HFFc6 (cell line): ENCODE measurements at places on chromosomes 4 and X.

DNA sequence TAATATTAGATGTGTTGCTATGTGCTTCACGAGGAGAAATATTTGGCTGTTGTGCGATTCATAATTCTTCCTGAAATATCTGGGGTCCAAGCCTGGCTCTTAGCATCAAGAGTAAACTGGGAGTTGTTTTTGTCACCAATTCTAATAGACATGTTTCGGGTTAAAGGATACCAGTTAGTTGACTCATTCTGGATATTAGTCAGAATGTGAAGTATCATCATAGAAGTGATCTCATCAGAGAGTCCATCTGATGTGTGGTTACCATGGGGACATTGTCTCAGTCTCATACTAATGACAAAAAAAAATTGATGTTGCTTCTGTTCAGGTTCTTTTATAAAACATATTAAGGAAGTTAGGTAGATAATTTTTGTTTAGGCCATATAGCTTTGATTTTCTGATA lies 57.2 kb upstream of the MTMR1 start:
- peak; percentile 82 for DNase-seq
- no peak overlapping the region for H3K4me3 ChIP-seq
- peaks cover 10% of the 10 kb centered on the region; the same call in 1 of the 2 replicates for H3K36me3 ChIP-seq
- H3K4me1 ChIP-seq: peaks cover 11% of the 10 kb centered on the region

GRCh38 chr4:7798178-7798995 lies 141.3 kb downstream of the AFAP1 start:
- peaks cover 21% of the 10 kb centered on the region for H3K4me1 ChIP-seq
- H3K27ac ChIP-seq: peak overlapping the region; percentile 46
- H3K36me3 ChIP-seq: peaks cover 52% of the 10 kb centered on the region
- H3K4me3 ChIP-seq: no peak overlapping the region; the same call in 1 of the 2 replicates

DNA sequence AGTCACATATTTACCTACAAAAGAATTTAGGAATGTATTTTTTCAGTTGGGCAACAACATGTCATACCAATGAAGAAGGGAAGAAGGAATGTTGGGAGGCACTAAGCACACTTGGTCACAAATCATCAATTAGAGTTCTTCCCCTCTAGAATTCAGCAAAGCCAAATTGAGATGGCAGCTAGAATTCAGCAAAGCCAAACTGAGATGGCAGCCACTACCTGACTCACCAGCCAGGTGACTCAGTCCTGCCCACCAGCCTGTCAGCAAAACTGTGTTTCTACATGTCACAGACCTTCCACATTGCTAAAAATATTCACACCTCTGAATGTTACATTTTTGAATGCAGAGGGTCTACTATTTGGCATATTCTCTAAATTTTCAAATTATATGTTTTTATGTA lies 63.2 kb upstream of the NOCT start:
- no peak for DNase-seq
- H3K4me3 ChIP-seq: no peak overlapping the region
- peaks cover 10% of the 10 kb centered on the region for H3K4me1 ChIP-seq
- H3K27ac ChIP-seq: no peak overlapping the region
- H3K36me3 ChIP-seq: no peaks in the 10 kb centered on the region

DNA sequence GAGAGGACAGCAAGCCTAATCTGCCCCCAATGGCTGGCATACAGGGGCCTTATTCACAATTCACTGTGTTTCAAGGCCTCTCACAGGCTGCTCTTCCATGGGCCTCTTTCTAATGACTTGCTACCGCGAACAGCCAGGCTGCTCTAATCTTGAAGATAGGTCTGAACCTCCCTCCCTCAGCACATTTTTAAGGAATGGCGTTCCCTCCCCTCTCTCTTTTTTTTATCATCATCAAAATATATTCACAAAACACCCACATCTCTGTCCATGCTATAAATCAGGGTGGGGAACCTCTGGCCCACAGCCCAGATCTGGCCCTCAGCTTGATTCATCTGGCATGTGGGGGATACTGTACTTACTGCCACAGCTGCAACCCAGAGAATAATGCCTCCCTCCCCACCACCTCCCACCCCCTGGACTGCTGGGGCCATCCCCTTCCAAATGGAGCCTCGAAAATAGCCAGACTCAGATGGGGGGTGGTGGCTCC lies 76.2 kb upstream of the PLAC1 start:
- H3K4me3 ChIP-seq: no peak overlapping the region
- H3K27ac ChIP-seq: peak overlapping the region; percentile 52
- H3K36me3 ChIP-seq: no peaks in the 10 kb centered on the region
- no peak for DNase-seq
- H3K27me3 ChIP-seq: no peaks in the 10 kb centered on the region

GRCh38 chr4:140158365-140159030 lies 4.5 kb upstream of the MAML3 start:
- H3K36me3 ChIP-seq: no peaks in the 10 kb centered on the region
- H3K27me3 ChIP-seq: no peaks in the 10 kb centered on the region
- no peak for DNase-seq
- peaks cover 20% of the 10 kb centered on the region for H3K4me1 ChIP-seq

DNA sequence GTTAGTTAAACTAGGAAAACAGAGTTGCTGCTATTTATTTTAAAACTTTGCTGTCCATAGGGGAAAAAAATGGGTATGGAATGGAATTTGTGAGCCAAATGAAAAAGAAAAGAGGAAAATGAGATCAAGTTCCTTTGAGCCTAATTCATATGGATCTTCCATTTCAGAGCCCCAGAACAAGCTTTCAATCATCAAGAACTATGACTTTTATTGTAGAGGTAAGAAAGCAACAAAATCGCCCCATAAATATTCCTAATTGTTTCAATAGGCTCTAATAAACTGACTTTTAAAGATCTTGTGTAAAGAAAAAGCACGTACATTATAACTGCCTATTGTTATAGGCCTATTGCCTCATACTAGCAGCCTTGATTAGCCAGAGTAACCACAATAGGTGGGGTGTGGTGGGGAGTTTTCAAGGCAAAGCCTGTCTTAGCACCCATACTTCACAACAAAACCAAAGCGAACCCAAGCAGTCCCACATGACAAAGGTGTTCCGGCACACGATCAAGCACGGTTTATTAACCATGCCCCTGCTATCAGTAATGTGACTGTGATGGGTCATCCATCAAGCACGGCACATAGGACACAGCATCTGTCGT lies 44.4 kb downstream of the RBM47 start:
- peaks cover 57% of the 10 kb centered on the region for H3K4me1 ChIP-seq
- H3K27me3 ChIP-seq: peaks cover 3% of the 10 kb centered on the region; the same call in 1 of the 2 replicates
- H3K36me3 ChIP-seq: peaks cover 7% of the 10 kb centered on the region; the same call in 1 of the 2 replicates
- no peak overlapping the region for H3K4me3 ChIP-seq

GRCh38 chrX:113741744-113742143 lies 842.1 kb upstream of the HTR2C start:
- no peaks in the 10 kb centered on the region for H3K36me3 ChIP-seq
- no peak for DNase-seq
- H3K27ac ChIP-seq: no peak overlapping the region
- no peaks in the 10 kb centered on the region for H3K27me3 ChIP-seq
- H3K4me1 ChIP-seq: no peaks in the 10 kb centered on the region

GRCh38 chr4:96519291-96519690 lies 679.4 kb downstream of the PDHA2 start:
- no peaks in the 10 kb centered on the region; the same call in 1 of the 2 replicates for H3K36me3 ChIP-seq
- DNase-seq: no peak
- H3K27ac ChIP-seq: no peak overlapping the region

- H3K27ac ChIP-seq: no peak overlapping the region
- H3K4me1 ChIP-seq: peaks cover 33% of the 10 kb centered on the region
- peak; percentile 32 for DNase-seq
- H3K27me3 ChIP-seq: no peaks in the 10 kb centered on the region
- no peaks in the 10 kb centered on the region for H3K36me3 ChIP-seq
Observed at GRCh38 chr4:152454398-152455011, 81.4 kb downstream of the FBXW7 start.

- H3K4me3 ChIP-seq: peak overlapping the region; percentile 81
- DNase-seq: peak; percentile 19
- H3K4me1 ChIP-seq: peaks cover 27% of the 10 kb centered on the region
Observed at GRCh38 chr4:121070696-121071639, 1.4 kb downstream of the NDNF start.

GRCh38 chr4:105210916-105211315 lies 64.2 kb downstream of the TET2 start:
- peaks cover 10% of the 10 kb centered on the region for H3K4me1 ChIP-seq
- H3K27me3 ChIP-seq: no peaks in the 10 kb centered on the region
- no peak overlapping the region for H3K4me3 ChIP-seq
- DNase-seq: no peak
- peaks cover 6% of the 10 kb centered on the region; the same call in 1 of the 2 replicates for H3K36me3 ChIP-seq
- H3K27ac ChIP-seq: no peak overlapping the region

GRCh38 chrX:10800796-10801195 lies 180.4 kb upstream of the MID1 start:
- no peaks in the 10 kb centered on the region for H3K27me3 ChIP-seq
- no peak overlapping the region for H3K4me3 ChIP-seq
- no peak for DNase-seq
- H3K27ac ChIP-seq: no peak overlapping the region
- peaks cover 9% of the 10 kb centered on the region; the same call in 1 of the 2 replicates for H3K4me1 ChIP-seq

DNA sequence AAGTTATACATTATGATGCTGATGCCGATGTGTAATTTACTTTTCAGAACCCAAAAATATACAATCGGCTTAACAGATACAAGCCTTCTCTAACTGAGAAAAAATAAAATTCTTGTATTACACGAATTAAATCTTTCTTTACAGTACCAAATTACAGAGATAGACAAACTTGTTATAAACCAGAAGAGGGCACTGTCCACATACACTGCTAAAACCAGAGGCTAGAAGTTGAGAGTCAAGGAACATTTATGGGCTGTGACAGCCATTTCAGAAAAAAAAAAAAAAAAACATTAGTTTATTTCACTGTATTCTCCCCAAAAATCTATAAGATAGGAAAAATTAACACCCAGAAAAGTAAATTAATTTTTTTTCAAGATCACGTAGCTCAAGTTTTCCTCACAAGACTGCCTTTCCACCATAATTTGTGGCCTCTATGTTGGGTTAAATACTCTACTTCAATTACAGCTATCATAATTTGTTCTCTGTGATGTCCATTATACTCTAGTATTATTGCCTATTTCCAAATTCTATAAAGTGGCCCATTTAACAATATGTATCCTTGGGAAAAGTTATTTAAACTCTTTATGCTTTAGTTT lies 12.0 kb downstream of the EREG start:
- H3K36me3 ChIP-seq: peaks cover 6% of the 10 kb centered on the region; the same call in 1 of the 2 replicates
- H3K27me3 ChIP-seq: no peaks in the 10 kb centered on the region; the same call in 1 of the 2 replicates
- H3K4me1 ChIP-seq: peaks cover 63% of the 10 kb centered on the region
- DNase-seq: peak; percentile 69
- peak overlapping the region; percentile 60 for H3K4me3 ChIP-seq

GRCh38 chr4:179530958-179531357 lies 2088.7 kb upstream of the AGA start:
- no peak for DNase-seq
- no peak overlapping the region for H3K4me3 ChIP-seq
- no peaks in the 10 kb centered on the region for H3K27me3 ChIP-seq
- no peaks in the 10 kb centered on the region for H3K36me3 ChIP-seq

- DNase-seq: peak; percentile 6
- peak overlapping the region; percentile 86 for H3K4me3 ChIP-seq
- no peak overlapping the region for H3K27ac ChIP-seq
- H3K27me3 ChIP-seq: peaks cover 5% of the 10 kb centered on the region
Observed at GRCh38 chr4:104490770-104491480, 3.8 kb downstream of the CXXC4 start.

GRCh38 chr4:87188048-87188447 lies 32.4 kb downstream of the KLHL8 start:
- H3K27ac ChIP-seq: no peak overlapping the region
- peak; percentile 11 for DNase-seq
- no peak overlapping the region for H3K4me3 ChIP-seq
- peaks cover 25% of the 10 kb centered on the region for H3K4me1 ChIP-seq
- H3K36me3 ChIP-seq: 0 out of 2 replicates have a peak, but pooled peaks cover 3% of the 10 kb centered on the region

- no peak overlapping the region for H3K4me3 ChIP-seq
- H3K27ac ChIP-seq: no peak overlapping the region
- no peaks in the 10 kb centered on the region for H3K36me3 ChIP-seq
Observed at GRCh38 chrX:73930300-73930699, 367.3 kb downstream of the CHIC1 start.

- H3K4me1 ChIP-seq: peaks cover 65% of the 10 kb centered on the region
- no peak for DNase-seq
- H3K36me3 ChIP-seq: peaks cover 7% of the 10 kb centered on the region
- peak overlapping the region; percentile 92 for H3K4me3 ChIP-seq
Observed at GRCh38 chrX:54494166-54494988, 1.7 kb downstream of the FGD1 start.

DNA sequence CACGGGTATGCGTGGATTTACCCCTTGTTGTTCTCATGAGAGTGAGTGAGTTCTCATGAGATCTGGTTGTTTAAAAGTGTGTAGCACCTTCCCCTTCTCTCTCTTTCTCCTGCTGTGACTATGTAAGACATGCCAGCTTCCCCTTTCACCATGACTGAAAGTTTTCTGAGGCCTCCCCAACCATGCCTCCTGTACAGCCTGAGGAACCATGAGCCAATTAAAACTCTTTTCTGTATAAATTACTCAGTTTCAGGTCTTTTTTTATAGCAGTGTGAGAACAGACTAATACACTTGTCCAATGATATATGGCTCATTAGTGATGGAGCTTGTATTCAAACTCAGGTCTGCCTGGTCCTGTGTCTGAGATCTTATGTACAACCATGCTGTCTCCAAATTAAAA lies 28.5 kb upstream of the RTL3 start:
- DNase-seq: no peak
- no peaks in the 10 kb centered on the region for H3K27me3 ChIP-seq
- H3K4me3 ChIP-seq: no peak overlapping the region
- no peak overlapping the region for H3K27ac ChIP-seq

DNA sequence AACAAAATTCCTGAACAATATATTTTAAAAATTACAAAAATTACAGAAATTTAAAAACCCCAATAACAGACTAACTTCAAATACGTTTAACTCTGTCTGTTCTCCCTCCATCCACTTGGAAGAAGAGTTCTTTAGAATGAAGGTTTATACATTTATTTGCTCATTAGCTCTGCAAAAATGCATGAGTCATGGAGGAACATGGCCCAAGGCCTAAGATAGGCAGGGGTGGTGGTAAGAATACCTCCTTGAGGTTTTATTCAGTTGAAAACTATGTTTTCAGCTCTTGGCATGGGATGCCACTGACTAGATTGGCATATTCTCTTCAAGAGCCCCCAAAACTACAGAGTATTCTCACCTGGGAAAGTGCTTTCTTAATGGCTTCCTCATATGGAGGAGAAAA lies 8.8 kb upstream of the LRRC66 start:
- peak; percentile 79 for DNase-seq
- H3K27me3 ChIP-seq: no peaks in the 10 kb centered on the region
- H3K4me1 ChIP-seq: peaks cover 36% of the 10 kb centered on the region
- H3K36me3 ChIP-seq: peaks cover 44% of the 10 kb centered on the region
- H3K27ac ChIP-seq: peak overlapping the region; percentile 77; the same call in 1 of the 2 replicates

GRCh38 chr4:107391630-107392028 lies 328.4 kb downstream of the PAPSS1 start:
- no peak for DNase-seq
- H3K4me1 ChIP-seq: peaks cover 17% of the 10 kb centered on the region
- H3K27ac ChIP-seq: no peak overlapping the region

DNA sequence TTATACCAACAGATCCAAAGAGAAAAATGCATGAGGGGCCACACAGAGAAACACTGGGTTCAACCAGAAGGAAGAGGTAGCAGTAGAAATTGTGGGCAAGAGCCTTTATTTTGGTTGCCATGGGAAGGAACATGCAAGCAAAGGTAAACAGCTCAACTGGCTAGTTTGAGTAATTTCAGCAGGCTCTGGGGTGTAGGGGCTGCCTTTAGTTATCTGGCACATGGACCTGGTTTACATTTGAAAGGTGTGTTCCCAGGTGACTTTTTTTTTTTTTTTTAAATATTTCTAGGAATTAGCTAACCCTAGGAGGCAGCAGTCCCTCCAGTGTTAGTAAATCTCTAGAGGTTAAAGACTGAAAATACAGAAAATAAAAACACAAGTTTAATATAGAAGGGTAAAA lies 481.9 kb downstream of the ACTRT1 start:
- H3K27me3 ChIP-seq: no peaks in the 10 kb centered on the region; the same call in 1 of the 2 replicates
- H3K27ac ChIP-seq: no peak overlapping the region
- H3K4me1 ChIP-seq: no peaks in the 10 kb centered on the region
- no peak for DNase-seq
